Breast epithelium (tissue), 4 donors: ENCODE measurements at places on chromosomes 16 and 17. TPM values are rescaled to one million over a fixed set of nuclear protein-coding genes. Genes with fewer than 3 reads are reported as not detected.

The TBC1D3 gene
- total RNA-seq = not detected

The SGF29 gene
- 28.5 TPM for total RNA-seq

The G6PC1 gene
- not detected for total RNA-seq

The NTN1 gene
- 3.7 TPM for total RNA-seq

The PNMT gene
- 9.5 TPM for total RNA-seq

DNA sequence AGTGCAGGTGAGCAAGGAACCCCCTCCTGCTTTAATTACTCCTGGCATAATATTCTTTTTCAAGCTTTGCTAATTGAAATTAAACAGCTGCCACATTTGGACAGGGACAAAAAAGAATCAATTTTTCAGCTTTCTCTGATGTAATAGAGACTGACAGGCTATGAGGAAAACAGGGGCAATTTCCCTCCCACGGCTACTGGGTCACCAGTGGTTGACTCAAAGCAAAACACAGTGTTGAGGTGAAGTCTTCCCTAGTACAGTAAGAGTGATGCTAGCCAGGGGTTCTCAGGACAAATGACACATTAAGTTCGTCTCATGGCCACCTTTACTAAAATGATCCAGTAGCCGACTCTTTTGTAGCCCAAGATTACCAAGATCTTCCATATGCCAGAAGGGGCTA is 38.6 kb upstream of the PMFBP1 start:
- H3K4me3 ChIP-seq = no peak overlapping the region
- no peak overlapping the region for H3K27ac ChIP-seq
- H3K4me1 ChIP-seq = no peaks in the 10 kb centered on the region
- H3K27me3 ChIP-seq = no peaks in the 10 kb centered on the region

GRCh38 chr16:56470666-56471065 is 19.3 kb downstream of the OGFOD1 start:
- H3K36me3 ChIP-seq = no peaks in the 10 kb centered on the region
- no peak for DNase-seq
- H3K4me3 ChIP-seq = no peak overlapping the region
- H3K27me3 ChIP-seq = no peaks in the 10 kb centered on the region
- H3K27ac ChIP-seq = no peak overlapping the region

- no peaks in the 10 kb centered on the region for H3K4me1 ChIP-seq
- H3K27me3 ChIP-seq = no peaks in the 10 kb centered on the region
- no peaks in the 10 kb centered on the region for H3K36me3 ChIP-seq
- no peak for DNase-seq
- no peak overlapping the region for H3K27ac ChIP-seq
These were observed 139.7 kb downstream of the AATF start for GRCh38 chr17:37088459-37088858.

- H3K36me3 ChIP-seq = no peaks in the 10 kb centered on the region
- H3K27me3 ChIP-seq = no peaks in the 10 kb centered on the region
- DNase-seq = no peak
- no peaks in the 10 kb centered on the region for H3K4me1 ChIP-seq
These were observed 224.5 kb downstream of the ZNF423 start for GRCh38 chr16:49631187-49632041.

DNA sequence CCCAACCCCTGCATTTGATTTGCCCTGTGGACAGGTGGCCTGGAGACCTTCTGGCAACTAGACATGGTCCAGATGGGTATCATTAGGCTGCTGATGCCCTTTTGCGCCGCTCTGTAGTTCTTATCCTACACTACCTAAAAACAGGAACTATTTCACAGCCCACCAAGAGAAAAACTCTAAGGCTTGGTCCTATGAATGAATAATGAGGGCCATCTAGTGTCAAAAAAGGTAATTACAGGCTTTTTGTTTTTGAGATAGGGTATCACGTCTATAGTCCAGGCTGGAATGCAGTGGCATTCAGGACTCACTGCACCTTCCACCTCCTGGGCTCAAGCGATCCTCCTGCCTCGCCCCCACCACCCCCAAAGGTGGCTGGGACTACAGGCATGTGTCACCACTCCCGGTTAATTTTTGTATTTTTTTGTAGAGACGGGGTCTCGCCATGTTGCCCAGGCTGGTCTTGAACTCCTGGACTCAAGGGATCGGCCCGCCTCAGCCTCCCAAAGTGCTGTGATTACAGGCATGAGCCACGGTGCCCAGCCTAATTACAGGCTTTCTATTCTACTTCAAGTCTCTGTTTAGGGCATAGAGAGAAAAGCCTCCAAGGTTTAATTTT is 20.9 kb downstream of the COIL start:
- H3K27ac ChIP-seq = no peak overlapping the region
- DNase-seq = no peak
- H3K27me3 ChIP-seq = no peaks in the 10 kb centered on the region

DNA sequence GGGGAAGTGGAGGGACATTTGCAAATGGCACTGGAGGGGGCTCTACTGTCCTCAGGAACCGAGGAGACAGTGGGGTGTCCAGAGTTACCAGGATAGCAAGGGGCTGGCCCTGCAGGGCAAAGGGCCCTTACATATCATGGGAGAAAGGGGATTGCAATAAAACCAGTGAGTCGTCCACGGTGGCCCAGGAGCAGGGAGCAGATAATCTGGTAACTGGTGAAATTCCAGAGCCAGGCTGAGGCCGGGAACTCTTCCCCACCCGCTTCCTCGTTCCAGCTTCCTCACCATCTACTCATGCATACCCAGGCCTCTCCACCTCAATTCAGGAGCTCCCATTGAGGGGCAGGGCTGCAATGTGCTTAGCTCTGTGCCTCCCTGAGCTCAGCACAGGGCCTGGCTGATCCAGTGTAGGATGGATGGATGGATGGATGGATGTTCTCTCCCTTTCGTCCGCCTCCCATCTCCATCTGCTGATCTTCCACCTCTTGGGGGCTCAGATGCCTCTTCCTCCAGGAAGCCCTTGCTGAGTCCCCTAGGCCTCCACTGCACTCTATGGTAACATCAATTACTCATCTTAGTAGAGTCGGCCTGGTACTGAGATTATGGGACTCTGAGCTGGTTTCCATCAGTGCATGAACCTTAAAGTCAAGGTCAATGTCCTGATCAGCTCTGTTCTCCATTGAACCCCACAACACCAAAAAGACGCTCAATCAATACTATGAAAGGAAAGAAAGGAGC is 41.2 kb upstream of the NDRG4 start:
- no peak for DNase-seq
- no peak overlapping the region for H3K27ac ChIP-seq
- H3K4me1 ChIP-seq = no peaks in the 10 kb centered on the region
- peaks cover 13% of the 10 kb centered on the region for H3K27me3 ChIP-seq
- H3K36me3 ChIP-seq = no peaks in the 10 kb centered on the region
- no peak overlapping the region for H3K4me3 ChIP-seq
